ENCODE measurements at places on chromosomes 11 and 22.
A peak's percentile ranks its signal among the peaks of the same experiment; 100 is the strongest.

GRCh38 chr11:134036492-134037045, 32.3 kb upstream of the JAM3 start:
- no peak for DNase-seq

GRCh38 chr22:23862103-23862502, 4.4 kb downstream of the SLC2A11 start:
- DNase-seq = peak; percentile 13

GRCh38 chr22:45485261-45485660, 17.4 kb upstream of the FBLN1 start:
- DNase-seq = no peak

- DNase-seq = no peak
These were observed 24.4 kb upstream of the CRTAM start for GRCh38 chr11:122813894-122814270.

- DNase-seq = no peak
These were observed 232.2 kb downstream of the GUCY1A2 start for GRCh38 chr11:106785913-106786650.

- DNase-seq = no peak
These were observed 3.4 kb downstream of the WEE1 start for GRCh38 chr11:9576701-9577381.

GRCh38 chr11:110712659-110713448, 617 bp upstream of the ARHGAP20 start:
- peak; percentile 57 for DNase-seq

- no peak for DNase-seq
These were observed 564.4 kb upstream of the LUZP2 start for GRCh38 chr11:23932485-23932898.

GRCh38 chr11:114216796-114217180, 79.4 kb upstream of the NNMT start:
- no peak for DNase-seq

- peak; percentile 69 for DNase-seq
These were observed 10.8 kb upstream of the CD81 start for GRCh38 chr11:2366276-2366675.

- no peak for DNase-seq
These were observed 12.9 kb upstream of the KCNJ11 start for GRCh38 chr11:17401316-17401715.

DNA sequence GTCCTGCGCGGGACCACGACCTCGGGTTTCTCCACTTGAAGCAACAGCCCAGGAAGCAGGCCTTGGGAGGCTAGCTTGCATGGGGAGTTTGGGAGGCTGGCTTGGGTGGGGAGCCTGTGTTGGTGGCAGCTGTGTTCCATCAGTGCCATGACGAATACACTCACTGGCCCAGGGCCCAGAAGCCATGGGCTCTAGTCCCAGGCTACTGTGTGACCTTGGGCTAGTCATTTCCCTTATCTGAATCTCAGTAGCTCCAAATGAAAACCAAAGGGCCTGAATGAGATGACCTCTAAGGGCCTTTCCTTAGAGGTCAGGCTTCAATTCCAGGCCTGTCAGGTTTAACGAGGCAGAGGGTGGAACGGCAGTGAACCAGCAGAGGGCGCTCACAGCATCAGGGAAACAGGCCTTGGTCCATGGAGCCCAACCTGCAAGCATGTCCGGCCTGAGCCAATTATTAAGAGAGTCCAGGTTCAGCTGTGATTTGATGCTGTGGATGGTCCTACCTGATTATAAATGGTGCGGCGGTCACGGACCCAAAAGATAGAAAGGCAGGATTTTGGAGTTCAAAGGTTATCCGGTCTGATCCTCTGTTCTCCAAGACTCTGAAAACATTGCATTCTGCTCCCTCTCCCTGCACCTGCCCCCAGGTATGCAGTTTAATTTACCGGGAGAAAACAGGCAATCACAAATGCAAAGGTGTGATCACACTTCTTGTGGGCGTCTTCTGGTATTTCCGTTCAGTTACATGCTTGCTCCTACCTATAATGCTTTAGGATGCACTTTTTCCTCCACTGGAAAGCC, 15.9 kb downstream of the PTPN5 start:
- DNase-seq = no peak

- no peak for DNase-seq
These were observed 933.5 kb downstream of the BRD1 start for GRCh38 chr22:48894064-48894671.

DNA sequence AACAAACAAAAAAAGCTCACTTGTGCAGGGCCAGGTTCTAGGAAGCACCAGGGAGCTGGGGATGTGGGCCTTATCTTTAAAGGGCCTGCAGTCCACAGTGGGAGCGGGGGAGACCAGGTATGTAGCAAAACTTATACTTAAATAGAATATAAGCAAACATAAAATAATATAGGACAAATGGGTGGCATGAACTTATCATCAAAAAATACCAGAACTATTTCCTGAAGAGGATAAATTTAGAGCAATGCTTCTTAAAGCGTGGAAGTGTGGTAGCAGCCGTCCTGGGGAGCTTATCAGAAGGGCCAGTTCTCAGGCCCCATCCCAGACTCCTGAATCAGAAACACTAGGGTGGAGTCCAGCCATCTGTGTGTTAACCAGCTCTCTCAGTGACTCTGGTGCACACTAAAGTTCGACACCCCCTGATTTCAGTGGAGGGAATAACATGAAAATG, 9.3 kb downstream of the VPS26B start:
- DNase-seq = no peak

GRCh38 chr11:824292-824880, 3.3 kb upstream of the CRACR2B start:
- DNase-seq = no peak

DNA sequence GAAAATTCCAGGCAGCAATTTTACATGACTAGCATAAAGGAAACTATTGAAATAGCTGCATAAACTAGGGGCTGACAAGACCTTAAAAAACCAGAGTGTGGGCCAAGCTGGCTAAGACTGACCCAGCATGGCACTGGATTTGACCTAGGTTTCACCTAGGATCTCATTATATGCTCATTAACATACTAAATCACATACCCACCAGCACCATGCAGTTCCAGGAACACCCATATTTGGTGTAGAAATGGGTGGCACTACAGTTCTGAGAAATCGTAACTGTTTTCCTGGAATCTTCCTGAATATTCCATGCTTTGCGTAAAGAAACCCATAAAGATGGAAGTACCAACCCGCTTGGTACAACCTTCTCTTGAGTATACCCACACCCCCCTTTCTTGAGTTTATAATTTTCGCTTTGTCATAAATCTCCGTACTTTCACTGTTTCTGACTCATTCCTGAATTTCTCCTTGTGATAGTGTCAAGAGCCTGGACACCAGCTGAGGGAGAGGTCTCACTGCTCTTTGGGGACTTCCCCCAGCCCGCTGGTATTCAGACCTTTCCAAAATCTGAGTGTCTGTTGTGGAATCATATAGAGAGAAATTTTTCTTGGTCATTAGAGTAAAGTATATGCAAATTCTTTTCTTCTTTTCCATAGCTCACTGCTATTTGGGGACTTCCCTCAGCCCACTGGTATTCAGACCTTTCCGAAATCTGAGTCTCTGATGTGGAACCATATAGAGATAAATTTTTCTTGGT, 55.1 kb downstream of the MTMR3 start:
- no peak for DNase-seq

GRCh38 chr22:23767673-23768548, at the start of gene CHCHD10:
Gene CHCHD10 (minus strand): TSS chr22:23767972. CDS start chr22:23767874, 98 bp downstream.
- peak; percentile 88 for DNase-seq

GRCh38 chr11:109155291-109155690, 266.7 kb upstream of the C11orf87 start:
- no peak for DNase-seq

- DNase-seq = no peak
These were observed 1.8 kb downstream of the CELF1 start for GRCh38 chr11:47551086-47551485.

- DNase-seq = no peak
These were observed 184.4 kb downstream of the CHST1 start for GRCh38 chr11:45481026-45481425.

DNA sequence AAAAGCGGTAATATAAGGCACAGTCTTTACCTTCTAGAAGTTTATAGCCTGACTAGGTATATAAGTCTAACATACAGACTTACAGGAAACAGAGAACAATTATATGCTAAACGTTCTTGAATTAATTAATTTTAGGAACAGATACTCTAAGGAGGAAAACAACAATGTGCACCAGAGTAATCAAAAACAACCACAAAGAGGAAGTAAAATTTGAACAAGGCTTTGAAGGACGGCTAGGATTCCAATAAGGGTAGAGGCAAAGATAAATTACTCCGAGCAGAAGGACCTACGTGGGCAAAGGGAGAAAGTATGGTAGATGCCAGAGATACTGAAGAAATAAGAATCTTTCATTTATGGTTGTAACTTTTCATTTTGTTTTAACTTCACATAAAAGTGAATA, 54.4 kb downstream of the ENTHD1 start:
- no peak for DNase-seq

DNA sequence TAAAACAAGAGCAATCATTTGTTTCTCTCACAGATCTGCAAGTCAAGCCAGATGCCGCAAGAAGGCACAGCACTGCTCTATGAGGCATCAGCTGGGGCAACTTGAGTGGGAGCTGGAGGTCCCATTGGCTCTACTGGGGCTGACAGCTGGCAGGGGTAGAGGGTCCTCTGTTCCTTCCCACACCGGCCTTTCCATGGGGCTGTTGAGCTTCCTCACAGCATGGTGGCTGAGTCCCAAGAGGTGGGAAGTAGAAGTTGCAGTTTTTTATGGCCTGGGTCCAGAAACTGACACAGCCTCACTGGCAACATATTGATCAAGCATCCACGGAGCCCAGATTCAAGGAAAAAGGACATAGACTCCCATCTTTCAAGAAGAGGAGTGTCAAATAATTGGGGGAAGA, 34.4 kb downstream of the RPL3 start:
- DNase-seq = no peak

GRCh38 chr22:36234919-36235318, 4.4 kb downstream of the APOL2 start:
- DNase-seq = no peak

DNA sequence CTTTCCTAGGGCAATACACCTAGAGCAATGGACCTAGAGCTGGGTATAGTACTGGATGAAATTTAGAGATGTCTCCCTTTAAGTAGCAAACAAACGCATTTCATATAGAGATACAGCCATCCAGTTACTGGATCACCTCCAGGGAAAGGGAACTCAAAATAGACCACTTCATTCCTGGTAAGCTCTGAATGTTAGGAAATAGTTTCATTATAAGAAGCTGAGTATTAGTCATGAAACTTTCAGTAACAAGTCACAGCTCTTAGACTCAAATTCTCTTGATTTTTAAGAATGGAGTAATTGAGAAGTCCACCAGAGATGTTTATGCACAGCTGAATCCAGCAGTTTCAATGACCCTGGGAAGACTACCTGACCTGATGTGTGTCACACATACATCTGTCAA, 221.9 kb downstream of the FAM76B start:
- no peak for DNase-seq

DNA sequence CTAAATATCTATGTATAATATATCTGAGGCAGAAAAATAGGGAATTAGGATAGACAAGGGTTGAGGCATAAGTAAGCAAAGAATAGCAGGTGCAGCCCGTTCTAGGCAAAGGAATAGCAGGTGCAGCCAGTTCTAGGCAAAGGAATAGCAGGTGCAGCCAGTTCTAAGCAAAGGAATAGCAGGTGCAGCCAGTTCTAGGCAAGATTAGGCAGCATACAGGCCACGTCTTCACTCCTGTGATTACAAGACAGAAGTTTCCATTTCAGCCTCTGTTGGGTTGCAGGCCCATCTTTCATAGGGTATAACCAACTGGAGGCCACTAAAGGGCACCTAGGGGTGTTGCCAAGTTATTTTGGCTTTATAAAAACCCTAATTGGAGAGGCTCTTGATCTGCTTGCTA, 28.8 kb upstream of the CHORDC1 start:
- no peak for DNase-seq

DNA sequence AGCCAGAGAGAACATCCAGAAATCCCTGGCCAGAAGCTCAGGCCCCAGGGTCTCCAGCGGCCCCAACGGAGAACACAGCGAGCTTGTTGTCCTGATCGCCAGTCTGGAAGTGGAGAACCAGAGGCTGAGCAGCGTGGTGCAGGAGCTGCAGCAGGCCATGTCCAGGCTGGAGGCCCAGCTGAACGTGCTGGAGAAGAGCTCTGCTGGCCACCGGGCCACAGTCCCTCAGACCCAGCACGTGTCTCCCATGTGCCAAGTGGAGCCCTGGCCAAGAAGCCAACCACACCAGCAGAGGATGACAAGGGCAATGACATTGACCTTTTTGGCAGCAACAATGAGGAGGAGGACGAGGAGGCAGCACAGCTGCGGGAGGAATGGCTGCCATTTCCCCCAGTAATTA, 20.6 kb upstream of the SCGB1D1 start:
- no peak for DNase-seq

DNA sequence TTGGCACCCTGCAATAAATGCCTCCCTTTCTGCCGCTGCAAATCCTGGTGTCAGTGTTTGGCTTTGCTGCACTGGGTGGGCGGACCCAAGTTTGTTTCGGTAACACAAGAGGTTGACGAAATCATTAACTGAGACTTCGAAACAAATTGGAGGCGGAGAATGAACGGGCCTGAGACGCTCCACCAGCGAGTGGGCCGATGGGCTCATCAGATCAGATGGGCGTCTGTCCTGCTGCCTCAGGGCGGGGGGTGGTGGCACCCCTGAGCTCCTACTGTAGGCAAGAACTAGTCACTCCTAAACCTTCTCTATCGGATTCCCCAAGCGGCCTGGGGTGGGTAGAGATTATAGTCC, 918 bp upstream of the CAPN5 start:
- DNase-seq = no peak

GRCh38 chr11:25535467-25536272, 796.3 kb upstream of the ANO3 start:
- no peak for DNase-seq

GRCh38 chr11:1087279-1087960, 12.7 kb downstream of the MUC2 start:
- DNase-seq = no peak

DNA sequence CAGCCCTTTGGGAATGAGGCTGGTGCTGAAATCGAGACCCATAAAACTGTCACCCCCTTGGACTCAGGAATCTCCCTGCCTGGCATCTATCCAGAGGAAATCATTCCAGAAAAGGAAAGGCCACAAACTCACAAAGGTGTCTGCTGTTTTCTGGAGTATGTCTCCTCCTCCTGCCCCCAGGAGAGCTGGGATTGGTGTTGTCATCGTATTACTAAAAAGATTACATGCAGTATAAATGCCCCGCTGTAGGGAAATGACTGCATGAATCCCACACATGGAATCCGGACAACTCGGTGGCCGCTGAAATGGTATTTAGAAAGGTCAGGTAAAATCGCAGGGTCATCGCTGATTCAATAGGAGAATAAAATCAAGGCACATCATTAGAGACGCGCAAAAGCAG, 18.9 kb upstream of the RFPL3 start:
- no peak for DNase-seq

- DNase-seq = no peak
These were observed 1.6 kb downstream of the PAX6 start for GRCh38 chr11:31809541-31809856.

- DNase-seq = peak; percentile 77
These were observed 7.5 kb upstream of the MICALL1 start for GRCh38 chr22:37898441-37899181.

All from midbrain (tissue), 1 donor.